ENCODE measurements at places on chromosomes 11 and 22.

DNA sequence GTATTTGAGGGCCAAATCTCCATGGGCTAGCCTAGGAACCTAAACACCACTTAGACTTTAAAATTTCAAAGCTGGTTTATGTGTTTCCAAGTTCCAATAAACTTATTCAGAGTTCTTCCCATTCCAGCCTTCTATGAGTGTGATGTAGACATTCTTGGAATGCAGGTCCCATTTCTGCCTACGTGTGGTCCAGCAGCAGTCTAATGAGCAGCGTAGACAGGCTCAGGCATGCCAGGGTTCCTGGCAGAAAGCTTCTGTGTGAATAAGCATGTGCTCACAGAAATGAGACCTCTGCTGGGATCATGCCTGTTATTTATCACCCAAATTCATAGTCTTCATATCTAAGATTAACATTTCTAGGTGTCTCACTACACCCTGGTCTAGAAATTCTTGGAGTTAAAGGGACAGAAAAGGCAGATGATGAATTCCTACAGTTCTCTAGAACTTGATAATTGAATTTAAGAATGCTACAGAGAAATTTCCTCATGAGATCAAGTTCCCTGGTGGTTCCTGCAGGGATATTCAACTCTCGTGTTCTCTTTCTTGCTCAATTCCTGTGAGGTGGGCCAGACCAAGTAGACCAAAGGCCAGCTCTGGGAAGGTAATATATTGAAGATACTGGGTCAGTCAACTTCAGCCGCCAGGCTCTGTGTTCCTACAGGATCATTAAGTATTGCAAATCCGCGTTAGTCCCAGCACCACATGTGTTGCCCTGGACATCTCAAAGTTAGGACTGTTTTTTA is 17.6 kb downstream of the RNF185 start:
- DNase-seq = no peak

- DNase-seq = no peak
Observed at GRCh38 chr22:34324763-34325162, 404.5 kb upstream of the LARGE1 start.

DNA sequence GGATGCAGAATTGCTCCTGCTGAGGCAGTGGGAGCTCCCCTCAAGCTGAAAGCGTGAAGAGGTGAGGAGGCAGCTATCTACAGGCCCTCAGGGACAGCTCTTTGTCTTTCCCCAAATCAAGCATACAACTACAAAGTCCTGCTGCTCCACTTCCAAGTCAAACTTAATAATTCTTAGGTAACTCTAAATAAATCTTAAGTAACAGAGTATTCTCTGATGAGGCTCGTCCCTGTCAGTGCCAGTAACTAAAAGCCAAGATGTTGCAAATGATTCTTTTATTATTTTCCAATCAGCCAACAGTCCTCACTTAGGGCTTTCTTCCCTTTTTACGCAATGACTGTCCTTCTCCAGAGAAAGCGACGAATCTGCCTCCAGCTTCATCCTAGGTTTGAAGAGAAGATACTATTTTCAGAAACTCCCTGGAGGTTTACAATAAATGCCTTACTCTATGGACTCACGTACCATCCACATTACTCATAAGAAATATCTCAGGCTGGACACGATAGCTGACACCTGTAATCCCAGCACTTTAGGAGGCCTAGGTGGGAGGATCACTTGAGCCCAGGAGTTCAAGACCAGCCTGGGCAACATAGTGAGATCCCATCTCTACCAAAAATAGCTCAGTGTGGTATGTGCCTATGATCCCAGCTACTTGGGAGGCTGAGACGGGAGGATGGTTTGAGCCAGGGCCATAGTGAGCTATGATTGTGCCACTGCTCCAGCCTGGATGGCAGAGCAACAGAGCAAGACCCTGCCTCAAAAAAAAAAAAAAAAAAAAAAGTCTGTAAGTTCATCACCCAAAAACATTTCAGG is 3.1 kb upstream of the C22orf39 start:
- DNase-seq = no peak

- no peak for DNase-seq
Observed at GRCh38 chr11:112589155-112589554, 328.5 kb upstream of the PLET1 start.

DNA sequence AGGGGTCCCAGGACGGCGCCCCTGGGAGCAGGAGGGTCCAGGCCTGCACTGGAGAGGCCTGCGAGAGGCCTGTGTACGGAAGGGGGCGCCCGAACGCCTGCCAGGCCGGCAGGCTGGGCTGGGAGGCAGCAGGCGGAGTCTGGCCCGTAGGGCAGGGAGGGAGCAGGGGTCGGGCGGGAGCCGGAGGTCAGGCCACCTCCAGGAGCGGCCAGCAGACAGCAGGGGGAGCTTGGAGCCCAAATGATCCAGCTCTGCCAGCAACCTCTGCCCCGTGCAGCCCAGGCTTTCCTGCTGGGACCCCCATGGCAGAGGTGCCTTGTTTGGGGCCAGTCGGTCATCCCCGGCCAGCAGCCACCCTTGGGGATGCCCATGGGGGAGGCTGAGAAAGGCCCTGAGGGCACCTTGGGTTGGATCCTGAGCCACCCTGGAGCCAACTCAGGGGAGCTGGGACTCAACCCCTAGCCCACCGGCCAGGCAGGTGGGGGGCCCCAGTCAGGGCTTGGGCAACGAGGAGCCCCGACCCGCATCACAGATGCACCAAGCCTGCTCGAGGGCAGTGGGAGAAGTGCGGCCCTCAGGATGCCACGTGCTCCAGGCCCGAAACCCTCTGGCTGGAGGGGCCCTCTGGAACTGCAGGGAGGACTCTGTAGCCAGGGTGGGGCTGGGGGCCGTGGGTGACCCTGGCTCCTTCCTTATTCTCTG is 9.6 kb upstream of the SYT8 start:
- no peak for DNase-seq

DNA sequence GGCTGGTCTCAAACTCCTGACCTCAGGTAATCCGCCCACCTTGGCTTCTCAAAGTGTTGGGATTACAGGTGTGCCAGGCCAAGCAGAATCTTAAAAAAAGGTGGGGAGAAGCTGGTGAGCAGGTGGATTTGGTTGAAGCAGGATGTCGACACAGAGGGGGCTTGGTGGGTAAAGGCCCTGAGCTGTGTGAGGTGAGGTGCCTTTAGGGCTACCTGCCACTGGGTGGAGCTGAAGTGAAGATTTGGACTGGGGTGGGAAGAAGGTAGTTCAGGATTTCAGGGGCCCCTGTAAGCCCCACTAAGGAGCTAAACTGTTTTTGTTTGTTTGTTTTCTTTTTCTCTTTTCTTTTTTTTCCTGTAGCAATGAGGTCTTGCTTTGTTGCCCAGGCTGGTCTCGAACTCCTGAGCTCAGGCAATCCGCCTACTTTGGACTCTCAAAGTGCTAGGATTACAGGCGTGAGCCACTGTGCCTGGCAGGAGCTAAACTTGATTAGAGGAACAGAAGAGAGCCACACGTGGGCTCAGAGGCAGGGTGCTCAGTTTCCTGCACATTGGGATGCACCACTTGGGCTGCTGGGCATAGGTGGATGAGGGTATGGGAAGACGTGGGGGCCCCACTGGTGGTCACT is 6.0 kb downstream of the P2RX6 start:
- DNase-seq = no peak

DNA sequence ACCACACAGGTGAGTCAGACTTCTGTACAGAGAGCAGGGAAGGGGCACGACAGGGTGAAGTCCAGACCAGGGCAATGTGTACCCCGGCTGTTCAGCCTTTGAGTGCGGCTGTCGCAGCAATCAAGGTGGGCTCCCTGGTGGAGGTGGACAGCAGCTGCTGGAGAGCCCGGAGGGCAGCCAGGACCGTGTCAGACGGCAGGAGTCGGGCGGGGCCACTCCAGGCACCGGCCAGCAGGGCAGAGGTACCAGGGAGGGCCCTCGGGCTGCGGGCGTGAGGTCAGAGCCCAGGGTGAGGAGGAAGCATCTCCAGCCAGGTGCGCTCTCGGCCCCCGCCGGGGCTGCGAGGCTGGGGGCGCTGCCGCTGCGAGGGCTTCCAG is 802 bp upstream of the PIM3 start:
- no peak for DNase-seq

DNA sequence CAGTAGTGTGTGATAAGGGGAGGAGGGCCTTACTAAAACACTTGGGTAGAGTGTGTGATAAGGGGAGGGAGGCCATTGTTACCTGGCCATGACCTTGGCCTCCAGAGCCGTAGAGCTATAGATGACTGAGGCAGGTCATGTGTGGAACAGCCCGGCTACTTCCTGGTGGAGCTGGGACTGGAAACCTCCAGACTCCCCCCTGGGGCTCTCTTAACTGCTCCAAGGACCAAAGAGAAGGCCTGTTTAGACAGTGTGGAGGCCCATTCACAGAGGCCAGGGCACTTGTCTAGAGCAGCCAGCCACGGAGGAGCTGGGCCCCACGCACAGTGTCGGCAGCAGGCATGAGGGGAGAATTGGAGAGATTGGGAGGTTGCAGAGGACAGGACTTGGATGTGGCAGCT is 12.5 kb upstream of the MICALL1 start:
- no peak for DNase-seq

DNA sequence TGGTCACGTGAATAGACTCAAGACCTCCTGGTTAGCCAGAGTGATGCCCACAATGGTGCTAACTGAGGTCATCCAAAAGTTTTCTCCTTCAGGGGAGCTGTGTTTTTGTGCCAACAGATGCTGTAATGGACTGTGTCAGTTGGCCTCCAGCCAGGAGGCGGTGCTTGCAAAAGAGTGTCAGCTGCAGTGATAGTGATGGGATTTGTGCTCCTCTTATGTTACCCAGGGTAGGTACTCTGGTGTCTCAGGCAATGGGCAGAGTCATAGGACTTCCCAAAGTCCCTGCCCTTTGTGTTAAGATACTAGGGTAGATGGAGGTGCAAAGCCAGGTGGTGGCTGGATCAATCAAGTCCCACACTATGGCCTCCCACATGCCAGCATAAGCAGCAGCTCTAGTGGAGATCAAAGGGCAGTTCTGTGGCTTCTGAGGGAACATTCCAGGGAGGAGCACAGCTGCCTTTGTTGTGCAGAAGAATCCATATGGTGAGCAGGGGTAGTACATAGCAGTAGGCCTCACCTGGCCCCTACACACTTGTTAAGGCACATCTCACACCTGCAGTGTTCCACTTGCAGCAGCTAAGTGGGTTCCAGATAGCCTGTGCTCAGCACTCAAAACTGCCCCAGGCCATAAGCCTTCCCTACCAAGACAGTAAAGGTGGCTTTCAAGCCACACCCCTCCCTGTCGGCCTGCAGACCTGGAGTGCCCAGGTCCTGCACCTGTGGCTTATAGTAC is 9.4 kb upstream of the FANCF start:
- no peak for DNase-seq

DNA sequence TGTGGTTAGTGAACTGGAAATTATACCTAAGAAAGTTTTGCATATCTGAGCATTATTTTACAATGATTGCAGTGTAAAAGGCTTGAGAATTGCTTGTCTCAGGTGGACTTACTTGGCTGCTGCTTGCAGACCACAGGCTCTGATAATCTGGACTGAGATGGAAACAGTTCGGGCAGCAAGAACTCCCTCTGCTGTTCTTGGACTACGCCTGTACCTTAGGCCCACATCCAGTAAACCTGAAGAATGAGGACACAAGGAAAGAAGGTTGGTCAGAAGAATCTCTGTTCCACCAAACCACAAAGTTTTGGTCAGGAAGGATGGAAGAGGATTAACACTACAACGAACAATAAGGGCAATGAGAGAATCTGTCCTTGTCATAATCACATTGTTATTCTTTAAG is 80.1 kb downstream of the C2CD3 start:
- DNase-seq = no peak

DNA sequence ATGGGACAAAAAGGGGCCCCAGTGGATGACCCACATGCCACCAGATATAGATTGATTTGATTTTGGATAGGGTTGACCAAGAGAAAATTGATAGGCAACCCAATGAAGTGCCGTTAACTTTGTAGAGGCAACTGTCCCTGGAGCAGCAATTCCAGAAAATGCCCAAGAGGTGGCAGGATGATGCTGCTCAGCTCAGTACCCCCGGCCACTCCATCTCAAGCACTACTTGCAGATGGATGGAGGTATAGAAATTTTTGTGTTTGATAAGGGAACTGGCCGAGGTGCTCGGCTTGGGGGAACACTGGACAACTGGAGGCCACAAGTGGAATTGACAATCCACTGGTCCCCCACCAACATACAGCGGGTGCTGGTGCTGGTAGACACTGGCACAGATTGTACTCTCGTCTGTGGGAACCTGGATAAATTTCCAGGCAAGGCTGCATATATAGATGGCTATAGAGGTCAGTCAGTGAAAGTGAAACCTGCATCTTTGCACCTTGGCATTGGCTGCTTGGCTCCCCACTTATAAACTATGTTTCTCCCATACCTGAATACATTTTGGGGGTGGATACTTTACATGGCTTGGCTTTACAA is 86.3 kb downstream of the CCDC83 start:
- DNase-seq = no peak

GRCh38 chr11:73549376-73549775 is 48.5 kb downstream of the FAM168A start:
- DNase-seq = no peak

DNA sequence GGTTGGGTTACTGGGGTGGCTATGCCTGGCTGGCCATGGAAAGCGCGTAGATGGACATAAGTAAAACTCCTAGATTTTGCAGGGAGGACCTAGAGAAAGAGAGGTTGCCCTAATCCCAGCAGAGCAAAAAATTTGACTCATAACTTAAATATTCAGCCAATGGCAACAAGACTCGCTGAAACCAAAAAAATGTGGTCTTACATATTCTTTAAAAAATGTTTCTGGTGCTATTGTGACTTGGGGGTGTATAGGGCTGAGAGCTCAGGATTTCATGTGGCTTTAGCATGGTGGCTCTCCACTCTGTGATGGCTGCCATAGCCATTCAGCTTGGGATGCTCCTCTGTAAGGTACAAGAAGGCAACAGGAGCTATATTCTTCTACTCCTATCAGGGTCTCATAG is 27.2 kb upstream of the PDGFD start:
- DNase-seq = no peak

GRCh38 chr22:37241351-37242142 is 2.5 kb downstream of the RAC2 start:
- DNase-seq = no peak

- no peak for DNase-seq
Observed at GRCh38 chr22:43272301-43272700, 70.9 kb downstream of the SCUBE1 start.

- DNase-seq = peak; percentile 73
Observed at GRCh38 chr11:72040491-72041363, 39.6 kb downstream of the NUMA1 start.

DNA sequence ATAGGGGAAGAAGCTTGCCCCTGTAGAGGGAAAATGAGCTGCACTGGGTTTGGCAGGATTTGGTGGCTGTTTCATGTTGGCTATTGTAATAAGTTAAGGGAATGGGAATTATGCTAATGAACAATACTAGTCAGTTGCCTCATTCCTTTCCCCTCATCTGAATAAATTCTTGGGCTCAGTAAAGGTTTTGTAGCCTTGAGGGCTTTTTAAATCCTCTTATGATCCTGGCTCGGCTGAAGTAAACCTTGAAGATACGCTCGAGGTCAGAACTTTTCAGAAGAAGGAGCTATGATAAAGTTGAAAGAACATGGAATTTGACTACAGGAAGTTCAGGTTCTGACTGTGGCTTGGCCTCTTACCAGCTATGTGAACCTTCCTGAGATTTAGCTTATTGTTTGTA is 448.7 kb downstream of the RAB38 start:
- DNase-seq = no peak

GRCh38 chr22:30372915-30373314 is 14.3 kb downstream of the RNF215 start:
- DNase-seq = no peak

All from T-helper 9 cell (primary cell).